ENCODE measurements at places on chromosomes 1 and 21.

DNA sequence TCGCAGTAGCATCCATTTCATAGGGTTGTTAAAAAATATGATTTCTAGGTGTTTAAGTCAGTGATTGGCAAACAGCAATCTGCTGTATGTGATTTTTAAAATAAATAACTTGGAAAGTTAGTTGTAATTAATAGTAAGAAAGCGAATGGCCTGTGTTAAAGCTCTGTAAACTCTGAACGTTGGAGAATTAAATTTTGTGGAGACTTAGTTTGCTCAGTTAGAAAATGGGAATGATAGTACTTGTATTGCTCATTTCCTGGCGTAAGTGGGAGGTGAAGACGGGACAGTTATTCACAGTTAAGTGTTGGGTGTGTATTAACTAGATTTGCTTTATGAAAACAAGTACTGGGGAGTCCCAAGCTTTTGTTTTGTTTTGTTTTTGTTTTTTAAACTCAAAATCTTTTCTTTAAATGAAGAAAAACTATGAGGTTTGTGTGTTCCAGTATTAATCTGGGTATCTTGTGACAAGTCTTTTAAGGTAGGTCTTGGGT is 995 bp downstream of the CACYBP start:
- DNase-seq, result no peak

- no peak for DNase-seq
These were observed 6.0 kb upstream of the SMIM12 start for GRCh38 chr1:34865573-34865972.

DNA sequence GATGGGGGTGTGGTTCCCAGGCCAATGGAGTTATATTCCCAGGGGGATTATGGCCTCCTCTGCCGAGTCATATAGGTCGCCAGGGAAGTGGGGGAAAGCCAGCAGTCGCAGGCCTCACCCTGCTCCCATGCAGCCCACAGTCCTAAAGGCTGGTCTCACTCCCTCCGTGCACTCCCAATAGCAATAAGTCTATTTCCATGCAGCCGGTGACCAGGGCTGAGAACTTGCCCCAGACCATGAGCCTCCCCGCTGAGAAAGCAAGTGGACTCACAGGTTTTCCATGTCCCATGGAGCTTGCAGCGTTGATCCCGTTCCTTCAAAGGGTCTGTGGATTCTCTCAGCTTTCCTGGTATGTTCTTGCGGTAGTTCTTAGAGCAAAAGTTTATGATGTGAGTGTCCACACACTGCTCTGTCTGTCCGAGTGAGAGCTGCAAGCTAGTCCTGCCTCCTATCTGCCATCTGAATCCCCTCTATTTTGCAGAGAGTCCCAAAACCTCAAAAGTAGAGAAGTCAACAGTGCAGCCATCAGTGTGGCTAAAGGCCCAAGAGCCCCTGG is 81.7 kb upstream of the TMPRSS2 start:
- DNase-seq, result no peak

GRCh38 chr1:151953409-151954094 is 40.1 kb downstream of the S100A10 start:
- DNase-seq, result no peak

Data from D721Med (cell line).